ENCODE measurements at places on chromosomes 16 and 17.

- DNase-seq, result no peak
Measured at GRCh38 chr17:79791735-79792161, 5.1 kb downstream of the CBX8 start.

DNA sequence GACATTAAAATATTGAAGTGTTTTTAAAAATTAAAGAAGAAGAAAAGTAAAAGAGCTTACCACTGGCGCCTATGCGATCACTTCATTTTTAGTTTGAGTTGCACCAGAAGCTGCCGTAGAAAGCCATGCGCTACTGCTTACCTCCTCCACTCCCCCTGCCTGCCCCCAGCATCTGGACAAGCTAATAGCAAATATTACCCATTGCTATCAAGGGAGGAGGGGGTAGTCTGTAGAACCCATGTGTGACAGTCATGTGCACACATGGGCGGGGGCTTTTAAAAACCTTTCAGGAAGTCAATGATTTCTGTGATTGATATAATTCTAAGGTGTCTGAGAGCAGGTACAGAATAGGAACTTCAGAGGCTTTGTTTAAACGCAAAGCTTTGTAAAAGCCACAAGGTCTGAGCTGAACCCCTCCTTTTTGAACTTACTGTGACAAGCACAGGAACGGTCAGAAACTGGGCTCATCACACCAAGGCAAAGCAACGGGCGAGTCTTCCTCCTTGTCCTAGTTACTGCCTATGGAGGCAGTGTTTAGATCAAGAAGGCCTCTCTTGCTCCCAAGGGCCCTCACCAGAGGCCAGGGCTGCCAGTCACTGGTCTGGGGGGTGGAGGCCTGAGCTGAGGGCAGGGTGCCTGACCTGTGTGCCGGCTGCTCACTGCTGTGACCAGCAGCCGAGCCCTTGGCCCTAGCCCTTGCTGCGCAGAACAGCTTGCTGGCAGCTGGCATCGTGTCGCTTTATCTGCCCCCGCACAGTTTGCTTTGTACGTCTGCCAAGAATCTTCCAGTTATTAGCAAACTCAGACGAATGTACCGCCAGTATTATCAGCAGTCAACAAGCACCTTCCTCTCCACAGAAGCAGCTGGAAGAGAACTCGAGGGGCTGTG is 15.0 kb downstream of the GINS2 start:
- DNase-seq, result no peak

GRCh38 chr16:381012-381788 is 578 bp downstream of the PGAP6 start:
- peak; percentile 69 for DNase-seq

- no peak for DNase-seq
Measured at GRCh38 chr17:76691379-76692191, 19.2 kb downstream of the MXRA7 start.

DNA sequence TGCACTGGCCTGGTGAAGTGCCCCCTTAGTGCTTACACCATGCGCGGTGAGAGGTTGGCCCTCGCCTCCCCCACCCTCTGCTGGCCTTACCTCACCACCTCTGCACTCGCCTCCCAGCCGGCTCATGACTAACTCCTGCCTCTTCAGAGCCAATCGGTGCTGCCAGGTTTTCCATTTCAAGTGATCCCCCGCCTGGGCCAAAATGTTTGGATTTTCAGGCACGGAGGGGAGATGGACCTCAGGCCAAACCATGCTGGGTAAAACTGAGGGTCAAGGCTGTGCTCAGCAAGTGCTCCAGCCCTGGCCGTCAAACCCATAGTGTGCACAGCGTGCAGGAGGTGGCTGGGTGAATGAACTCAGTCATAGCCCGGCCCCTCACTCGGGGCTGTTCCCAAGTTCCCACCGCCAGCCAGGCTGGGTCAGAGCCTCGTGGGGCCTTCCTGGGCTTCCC is 175.4 kb downstream of the SEC14L1 start:
- DNase-seq, result peak; percentile 72

- DNase-seq, result no peak
Measured at GRCh38 chr16:22848451-22848850, 34.5 kb downstream of the HS3ST2 start.

DNA sequence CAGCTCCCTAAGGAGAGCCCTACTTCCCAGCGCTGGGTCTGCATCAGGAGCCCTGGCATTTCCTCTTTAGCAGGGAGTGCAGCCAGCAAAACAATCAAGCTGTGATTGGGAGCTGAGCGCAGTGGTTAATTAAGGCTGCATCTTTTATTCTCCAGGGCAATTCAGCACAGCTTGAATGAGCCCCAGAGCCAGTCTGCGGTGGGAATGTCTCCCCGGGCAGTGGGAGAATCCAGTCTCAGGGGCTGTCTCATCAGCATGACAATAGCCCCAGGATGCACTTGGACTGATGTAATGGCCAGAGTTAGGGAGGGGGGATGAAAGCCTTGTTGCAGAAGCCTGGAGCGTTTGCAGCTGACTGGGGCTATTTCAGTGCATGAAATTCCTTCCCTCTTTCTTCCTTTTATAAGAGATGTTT is 292.6 kb upstream of the SOX9 start:
- no peak for DNase-seq

DNA sequence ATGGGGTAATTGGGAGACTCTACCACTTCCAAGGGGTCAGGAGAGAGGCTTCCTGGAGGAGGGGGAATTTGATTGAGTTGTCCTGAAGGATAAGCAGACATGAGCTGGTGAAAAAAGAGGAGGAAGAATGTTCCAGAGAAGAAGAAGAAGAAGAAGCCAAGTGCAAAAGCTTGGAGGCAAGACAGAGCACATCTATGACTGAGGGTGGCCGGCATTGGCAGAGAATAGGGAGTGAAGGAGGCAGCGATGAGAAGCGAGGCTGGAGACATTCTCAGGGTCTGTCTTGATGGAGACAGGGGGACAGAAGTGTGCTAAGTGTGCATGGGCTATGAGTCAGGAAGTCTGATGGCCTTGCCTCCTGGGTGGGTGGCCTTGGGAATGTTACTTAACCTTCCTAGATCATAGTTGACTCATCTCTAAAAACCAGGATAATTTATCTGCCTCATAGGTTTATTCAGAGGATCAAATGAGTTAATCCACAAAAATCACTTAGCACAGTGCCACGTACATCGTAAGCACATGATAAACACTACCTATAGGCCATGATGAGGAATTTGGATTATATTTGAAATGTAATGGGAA is 171.7 kb downstream of the ABCC12 start:
- DNase-seq, result no peak
